ENCODE measurements at places on chromosomes 1 and 21.

GRCh38 chr1:177010211-177010825 lies 154.2 kb downstream of the ASTN1 start:
- DNase-seq = no peak

DNA sequence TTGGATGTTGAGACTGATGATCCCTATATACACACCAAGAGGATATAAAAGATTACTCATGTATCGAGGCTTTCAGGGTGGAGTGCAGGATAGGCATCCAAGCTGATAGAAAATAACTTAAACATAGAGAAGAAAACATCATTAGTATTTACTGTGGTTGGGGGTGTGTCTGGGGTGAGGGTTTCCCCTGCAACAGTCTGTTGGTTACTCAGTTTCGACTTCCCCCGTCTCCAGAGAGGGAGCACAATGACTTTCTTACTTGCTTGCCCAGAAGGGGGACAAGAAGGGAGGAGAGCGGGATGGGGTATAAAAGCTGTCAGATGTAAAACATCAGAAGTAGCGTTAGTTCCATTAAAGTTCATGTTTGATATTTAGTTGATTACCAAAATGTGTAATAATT lies 717.4 kb upstream of the ZP4 start:
- no peak for DNase-seq

DNA sequence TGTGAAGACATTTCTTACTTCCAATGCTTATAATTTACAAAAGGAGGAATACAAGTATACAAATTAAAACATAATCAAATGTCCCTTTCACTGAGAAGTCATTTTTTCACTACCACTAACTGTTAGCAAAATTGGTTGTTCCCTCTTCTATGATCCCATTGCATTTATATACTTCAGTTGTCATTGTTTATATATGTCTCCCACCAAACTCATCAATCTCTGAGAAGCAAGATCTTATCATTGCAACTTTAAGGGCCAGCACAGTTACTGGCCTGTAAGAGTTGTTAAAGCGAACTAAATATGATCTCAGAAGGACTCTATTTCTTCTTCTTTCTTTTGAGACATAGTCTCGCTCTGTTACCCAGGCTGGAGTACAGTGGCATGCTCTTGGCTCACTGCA lies 223.3 kb upstream of the DMRTA2 start:
- DNase-seq = no peak

GRCh38 chr1:116807394-116808199 lies 53.4 kb downstream of the CD2 start:
- DNase-seq = peak; percentile 28

DNA sequence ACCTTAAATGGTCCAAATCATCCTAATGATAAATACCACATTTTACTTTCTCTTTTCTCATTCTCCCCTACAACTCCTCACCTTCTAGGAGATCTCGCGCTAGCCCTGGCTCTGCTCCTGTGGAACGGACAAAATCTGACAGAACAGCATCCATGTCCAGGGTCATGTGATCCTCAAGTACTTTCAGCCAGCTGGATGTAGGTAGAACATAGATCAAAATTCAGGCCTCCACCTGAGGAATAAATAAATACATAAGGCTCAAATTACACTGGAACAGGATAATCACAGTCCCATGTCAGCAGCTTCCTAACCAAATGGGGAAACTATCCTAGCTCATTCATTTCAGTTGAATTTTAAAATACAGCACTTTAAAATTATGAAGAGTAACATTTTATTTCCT lies 33.2 kb downstream of the OTUD7B start:
- DNase-seq = no peak

DNA sequence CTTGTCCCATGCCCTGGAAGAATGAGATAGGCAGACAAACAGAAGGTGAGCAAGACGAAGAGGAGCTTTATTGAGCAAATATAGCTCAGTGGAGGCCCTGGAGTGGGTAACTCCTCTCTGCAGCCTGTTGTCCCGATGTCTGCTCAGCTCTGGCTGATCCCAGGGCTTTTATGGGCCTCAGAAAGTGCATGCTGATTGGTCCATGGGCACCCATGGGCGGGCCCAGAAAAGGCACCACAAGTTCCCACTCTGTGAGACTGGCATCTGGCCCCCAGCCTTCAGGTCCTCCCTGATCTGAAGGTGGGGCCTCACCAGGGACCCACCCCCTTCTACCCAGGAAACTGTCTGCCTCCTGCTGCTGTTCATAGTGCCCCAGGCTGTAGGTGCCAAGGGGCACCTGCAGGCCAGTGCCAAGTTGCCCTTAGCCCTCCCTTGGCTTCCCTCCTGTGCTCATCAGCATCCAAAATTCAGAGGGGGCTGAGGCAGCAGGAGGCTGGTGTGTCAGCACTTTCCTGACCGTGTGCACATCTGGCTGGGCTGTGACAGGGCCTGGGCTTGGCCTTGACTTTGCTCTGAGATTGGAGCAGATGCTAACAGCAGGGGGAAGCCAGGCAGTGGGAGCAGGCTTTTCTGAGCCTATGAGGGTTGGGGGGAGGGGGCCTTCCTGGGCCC lies 35.4 kb downstream of the ACTL8 start:
- DNase-seq = no peak

DNA sequence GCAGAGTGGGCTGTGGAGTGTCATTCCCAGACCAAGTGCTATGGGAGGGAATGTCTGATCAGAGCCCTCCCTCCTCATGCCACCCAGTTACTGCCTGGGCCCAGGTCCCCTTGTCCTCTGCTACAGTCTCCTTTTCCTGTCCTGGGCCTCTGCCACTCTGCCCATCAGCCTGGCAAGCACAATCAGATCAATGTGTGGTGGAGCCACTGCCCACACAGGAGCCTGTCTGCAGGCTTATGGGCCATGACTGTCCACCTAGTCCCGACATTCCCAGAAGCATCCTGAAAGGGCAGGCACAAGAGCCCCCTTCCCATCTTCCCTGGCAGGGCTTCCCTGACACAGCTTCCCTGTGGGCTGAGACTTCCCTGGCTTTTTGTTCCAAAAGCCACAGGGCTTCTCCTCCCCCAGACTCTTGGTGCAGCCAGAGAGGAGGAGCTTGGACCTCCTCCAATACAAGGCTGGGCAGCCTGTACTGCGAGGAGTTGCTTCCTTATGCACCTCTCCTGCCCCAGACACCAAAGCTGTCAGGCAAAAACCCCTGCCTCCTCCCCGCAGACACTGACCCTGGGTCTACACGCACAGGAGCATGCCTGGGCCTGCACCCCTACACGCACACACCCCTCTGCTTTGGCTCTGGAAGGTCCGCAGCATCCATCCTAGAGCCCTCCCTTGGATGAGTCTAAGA lies 29.2 kb upstream of the CNTN2 start:
- no peak for DNase-seq

DNA sequence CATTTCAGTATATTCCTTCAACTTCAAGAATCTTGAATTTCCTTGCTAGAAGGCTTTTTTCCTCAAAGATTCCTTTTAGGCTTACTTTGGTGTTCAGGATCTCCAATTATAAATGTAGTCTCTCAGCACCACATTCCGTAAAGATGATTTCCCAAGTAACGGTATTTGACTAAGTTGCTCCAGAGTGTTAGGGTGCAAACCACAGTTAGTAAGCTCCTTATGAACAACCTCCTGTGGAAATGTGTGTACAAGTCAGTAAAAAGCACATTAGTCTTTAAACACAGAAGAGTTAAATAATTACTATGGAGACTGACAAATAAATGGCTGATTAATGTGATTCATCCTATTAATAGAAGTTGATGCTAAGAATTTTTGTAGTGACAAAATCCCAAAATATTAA lies 10.3 kb downstream of the DONSON start:
- no peak for DNase-seq

- DNase-seq = no peak
Observed at GRCh38 chr1:169538998-169539871, 47.0 kb downstream of the F5 start.

- no peak for DNase-seq
Observed at GRCh38 chr1:56493826-56494225, 85.5 kb downstream of the PLPP3 start.

- no peak for DNase-seq
Observed at GRCh38 chr1:66774438-66774837, 22.2 kb downstream of the DYNLT5 start.

DNA sequence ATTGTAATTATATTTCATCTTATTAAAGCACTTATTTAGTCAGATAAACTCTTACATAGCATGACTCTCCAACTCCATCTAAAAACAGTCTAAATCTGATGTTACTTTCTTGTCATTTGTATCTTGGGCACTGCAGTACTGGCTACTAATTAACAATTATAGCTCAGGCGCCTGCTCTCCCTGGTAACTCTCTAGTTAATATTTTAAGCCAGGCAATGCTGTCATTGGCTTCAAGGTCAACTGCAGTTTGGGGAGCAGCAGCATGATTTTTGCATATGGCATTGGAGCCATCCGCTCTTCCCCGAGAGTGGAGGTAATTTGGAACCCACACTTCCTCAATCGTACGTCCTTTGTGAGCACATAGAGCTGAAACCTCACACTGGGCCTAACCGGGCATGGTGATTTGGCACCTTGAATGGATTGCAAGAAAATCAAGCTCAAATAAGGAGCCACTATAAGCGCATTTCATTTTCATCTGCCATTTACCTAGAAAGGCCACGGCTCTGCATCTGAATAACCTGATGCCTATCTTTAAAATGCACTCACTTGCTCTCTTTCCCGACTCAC lies 187.7 kb downstream of the KAZN start:
- DNase-seq = no peak

GRCh38 chr1:6316240-6317097 lies 55.6 kb upstream of the GPR153 start:
- no peak for DNase-seq

- DNase-seq = no peak
Observed at GRCh38 chr1:17765444-17766411, 10.6 kb downstream of the ACTL8 start.

DNA sequence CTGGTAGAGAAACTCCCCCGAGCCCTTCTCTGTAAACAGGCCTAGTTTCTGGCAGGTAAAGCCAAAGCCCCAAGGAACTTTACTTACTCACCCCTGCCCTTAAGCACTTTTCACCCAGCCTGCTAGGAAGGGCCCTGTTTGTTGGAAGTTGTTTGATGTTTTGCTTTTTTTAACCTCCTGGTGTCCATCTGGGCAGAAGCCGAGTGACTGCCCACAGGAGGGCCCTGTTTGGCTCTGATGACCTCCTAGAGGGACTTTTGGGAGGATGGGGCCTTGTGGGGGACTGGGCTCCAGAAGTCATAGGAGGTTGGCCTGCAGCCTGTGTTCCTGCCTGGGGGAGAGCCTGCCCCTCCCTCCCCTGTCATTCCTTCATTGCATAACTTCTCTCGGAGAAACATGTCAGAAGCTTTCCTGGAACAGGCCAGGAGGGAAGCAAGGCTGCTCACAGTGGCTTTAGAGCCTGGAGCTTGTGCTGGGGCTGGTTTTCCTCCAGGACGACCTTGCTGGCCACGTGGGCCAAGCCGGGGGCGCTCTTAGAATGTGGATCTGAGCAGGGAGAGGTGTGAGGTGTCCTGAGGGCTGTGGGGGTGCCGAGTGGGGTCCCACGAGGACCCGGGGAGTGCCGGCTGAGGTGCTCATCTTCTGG lies 33.9 kb downstream of the COQ8A start:
- DNase-seq = no peak

- DNase-seq = no peak
Observed at GRCh38 chr1:2248127-2248826, 20.2 kb downstream of the SKI start.

- peak; percentile 46 for DNase-seq
Observed at GRCh38 chr1:26161415-26162219, 2.7 kb downstream of the FAM110D start.

GRCh38 chr1:90048043-90048442 lies 53.1 kb downstream of the ZNF326 start:
- DNase-seq = no peak

- no peak for DNase-seq
Observed at GRCh38 chr1:27547220-27548116, 56.5 kb downstream of the AHDC1 start.

DNA sequence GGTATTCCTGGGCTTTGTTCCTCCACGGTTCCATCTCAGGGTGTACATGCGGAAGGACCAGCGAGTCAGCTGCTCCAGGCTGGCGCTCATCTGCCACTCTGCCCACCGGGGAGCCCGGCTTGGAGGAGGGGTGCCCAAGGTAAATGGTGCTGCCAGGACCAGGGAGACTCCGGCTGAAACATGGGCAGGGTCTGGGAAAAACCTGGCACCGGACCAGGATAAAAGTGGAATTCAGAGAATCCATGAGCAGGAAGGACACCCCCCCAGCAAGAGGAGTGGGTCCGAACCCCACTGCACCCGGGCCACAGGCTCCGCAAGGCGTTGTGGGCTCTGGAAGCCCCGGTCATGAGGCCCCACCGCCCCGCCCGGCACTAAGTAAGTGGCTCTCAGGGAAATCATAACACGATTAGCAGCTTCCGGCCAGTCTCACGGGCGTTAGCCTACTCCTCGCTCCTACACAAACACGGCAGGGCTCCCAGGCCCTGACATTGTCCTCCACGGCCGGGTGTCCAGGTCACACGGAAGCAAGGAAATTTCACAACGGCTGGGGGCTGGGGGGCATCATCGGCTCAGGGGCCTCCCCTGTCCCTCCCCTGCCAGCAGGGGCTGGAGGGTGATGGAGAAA lies 21.1 kb downstream of the MEGF6 start:
- DNase-seq = no peak

- DNase-seq = no peak
Observed at GRCh38 chr1:6261615-6261995, 707 bp upstream of the GPR153 start.

DNA sequence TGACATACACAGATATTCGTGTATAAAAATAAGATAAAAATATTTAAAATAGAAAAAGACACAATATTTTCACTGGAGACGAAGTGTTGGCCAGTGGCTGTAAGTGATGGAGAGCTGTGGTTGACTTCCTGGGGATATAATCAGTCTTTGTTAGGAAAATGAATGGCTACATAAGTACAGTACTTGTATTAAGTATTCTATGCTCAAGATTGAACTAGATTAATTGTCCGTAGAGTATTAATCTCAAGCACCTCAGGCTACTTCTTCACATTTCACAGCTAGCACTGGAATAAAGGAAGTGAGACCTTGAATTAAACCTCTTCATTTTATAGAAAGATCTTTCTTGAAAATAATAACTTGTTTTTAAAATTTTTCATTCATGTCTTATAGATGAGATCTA lies 39.0 kb upstream of the RGS5 start:
- DNase-seq = no peak

GRCh38 chr1:83531521-83532309 lies 467.2 kb downstream of the TTLL7 start:
- DNase-seq = no peak

DNA sequence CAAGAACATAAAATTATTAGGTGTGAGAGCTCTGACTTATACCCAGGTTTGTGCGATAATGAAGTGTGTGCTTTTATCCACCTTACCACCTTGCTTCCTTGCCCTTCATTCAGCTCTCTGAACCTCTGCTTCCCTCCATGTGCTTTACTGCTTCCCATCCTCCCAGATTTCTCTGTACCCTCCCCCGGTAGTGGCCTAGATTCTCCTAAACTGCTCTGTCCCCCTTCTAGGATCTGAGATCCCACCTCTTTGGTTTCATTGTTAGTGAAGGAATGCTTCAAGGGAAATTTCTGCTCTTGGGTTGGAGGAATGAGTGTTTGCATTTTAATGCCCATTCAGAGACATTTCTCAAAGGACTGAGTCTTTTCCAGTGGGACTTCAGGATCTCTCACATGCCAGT lies 159.5 kb downstream of the ST6GALNAC3 start:
- no peak for DNase-seq

All from activated CD4-positive, alpha-beta T cell treated with anti-CD3 and anti-CD28 coated beads, Interleukin-2, amount 50 U/mL, for 48 hours (primary cell).